NK-92 treated with Interleukin-12 subunit alpha and Interleukin-12 subunit beta, amount 100 ng/mL, for 24 hours (cell line): ENCODE measurements at places on chromosomes 5 and 9.

DNA sequence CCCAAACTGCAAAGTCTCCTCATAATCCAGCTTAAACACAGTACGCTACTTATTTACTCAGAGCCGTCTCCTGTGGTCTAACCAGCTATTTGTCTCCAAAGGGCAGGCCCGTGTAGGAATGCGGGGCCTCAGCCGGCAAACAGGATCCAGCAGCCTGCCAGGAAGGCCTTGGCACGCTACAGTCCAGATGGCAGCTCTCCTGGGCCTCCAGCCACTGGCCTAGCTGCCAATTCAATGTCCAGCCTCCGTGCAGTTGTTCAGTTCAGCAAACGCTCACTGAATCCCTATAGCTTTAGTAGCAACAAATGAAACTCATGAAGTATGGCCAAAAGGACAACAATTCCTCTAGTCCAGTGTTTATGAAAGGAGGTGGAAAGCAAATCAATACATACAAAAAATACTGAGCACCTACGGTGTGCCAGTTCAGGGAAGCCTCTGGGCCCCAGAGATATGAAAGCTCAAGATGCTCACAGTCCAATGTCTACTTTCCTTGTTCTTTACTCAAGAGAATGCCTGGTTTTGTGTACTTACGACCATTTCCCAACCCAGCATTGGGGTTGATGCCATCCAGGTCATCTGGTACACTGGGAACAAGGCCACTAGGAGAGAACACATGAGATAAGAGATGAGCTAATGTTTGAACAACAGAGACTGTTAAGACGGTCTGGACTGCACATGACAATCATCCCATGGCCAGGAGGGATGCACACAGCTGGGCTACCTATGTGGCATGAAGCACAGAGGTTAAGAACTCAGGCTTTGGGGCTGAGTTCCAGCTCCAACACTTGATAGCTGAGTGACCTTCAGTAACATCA, 8.3 kb downstream of the CDK5RAP2 start:
- no peak for DNase-seq

- no peak for DNase-seq
Observed at GRCh38 chr5:145887217-145887616, 14.4 kb upstream of the GRXCR2 start.

GRCh38 chr5:138354387-138354786, 1.9 kb downstream of the KDM3B start:
- no peak for DNase-seq

DNA sequence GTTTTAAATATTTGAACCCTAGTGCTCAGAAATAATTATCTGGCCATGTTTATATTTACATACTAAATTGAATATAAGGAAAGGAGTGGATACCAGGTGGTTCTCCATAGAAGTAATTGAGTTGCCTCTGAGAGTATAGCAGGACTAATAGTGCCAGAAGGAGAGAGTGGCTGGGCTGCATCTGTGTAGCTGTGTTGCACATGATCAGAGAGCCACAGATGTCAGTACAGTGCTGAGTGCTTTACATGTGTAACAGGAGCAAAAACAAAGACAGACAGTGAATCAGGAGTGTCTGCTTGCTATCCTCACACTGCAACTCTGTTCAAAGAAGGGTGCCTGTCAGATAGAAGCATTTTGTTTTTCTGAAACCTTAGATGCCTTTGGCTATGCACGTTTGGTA, 353.9 kb upstream of the PAPPA start:
- no peak for DNase-seq

DNA sequence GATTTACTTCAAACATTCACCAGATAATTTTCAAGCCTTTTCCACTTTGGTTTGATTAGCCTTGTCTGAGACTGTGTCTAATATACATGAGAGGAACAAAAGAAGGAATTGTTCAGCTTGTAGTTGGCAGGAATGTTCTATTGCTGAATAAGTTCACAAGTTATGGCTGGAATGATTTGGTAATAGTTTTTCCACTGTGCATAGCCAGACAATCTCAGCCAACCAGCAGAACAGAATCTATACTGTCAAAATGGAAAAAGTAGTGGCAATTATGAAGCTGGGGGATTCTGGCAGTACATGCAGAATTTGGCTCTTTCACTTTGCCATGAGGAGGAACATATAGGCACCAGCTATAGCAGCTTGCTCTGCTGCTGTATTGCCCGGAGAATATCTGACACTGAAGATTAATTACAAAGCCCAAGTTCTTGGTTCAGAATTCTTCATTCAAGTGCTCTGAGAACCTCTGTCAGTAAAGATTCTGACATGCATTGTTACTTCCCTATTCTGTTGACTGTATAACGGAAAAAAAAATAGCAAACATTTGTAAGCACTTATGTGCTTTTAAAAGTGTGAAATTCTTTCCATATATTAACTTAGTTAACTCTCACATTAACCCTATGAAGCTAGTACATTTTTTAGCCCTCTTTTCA, 150.6 kb downstream of the PRR16 start:
- no peak for DNase-seq

- no peak for DNase-seq
Observed at GRCh38 chr5:1008451-1009358, at the start of gene NKD2. Gene NKD2 (plus strand): TSS chr5:1008802. CDS start chr5:1009058, 256 bp downstream.

DNA sequence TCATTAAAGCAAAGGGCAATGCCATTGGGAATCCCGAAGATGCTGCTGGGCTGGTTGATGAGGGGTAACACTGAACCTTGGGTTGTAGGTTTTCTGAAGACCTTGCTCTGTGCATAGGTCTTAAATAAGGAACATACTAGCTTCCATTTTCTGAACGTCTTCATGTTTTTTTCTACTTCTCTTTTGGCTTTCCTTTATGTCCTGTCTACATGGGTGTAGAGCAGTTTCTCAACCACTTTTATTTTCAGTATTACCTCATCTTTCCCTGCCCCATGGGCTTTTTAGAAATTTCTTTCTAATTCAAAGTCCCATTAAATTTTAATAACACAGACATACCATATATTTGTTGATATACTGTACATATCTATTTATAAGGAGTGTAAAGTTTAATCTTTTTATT, at the start of gene IFNA14:
Gene IFNA14 (minus strand): TSS at position 95 of the 400 bp plus-strand sequence. CDS start 70 bp downstream, at position 25.
- no peak for DNase-seq

GRCh38 chr5:121752149-121752548, 99.5 kb upstream of the FTMT start:
- no peak for DNase-seq

DNA sequence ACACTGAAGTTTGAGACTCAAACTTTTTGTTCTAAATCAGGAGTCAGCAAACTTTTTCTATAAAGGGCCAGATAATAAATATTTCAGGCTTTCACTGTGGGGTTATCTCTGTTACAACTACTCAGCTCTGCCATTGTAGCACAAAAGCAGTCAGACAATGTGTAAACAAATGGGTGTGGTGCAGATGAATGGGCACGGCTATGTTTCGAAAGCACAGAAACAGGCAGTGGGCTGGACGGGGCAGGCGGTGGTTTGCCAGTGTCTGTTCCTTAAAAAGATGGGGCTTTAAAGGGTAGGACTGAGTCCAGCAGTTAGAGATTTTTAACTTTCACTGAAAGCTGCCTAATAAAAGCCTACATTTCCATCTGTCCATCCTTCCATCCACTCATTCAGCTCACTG, 48.9 kb downstream of the PFDN1 start:
- DNase-seq = no peak

GRCh38 chr9:38708759-38709158, 11.2 kb downstream of the FAM240B start:
- DNase-seq = no peak

DNA sequence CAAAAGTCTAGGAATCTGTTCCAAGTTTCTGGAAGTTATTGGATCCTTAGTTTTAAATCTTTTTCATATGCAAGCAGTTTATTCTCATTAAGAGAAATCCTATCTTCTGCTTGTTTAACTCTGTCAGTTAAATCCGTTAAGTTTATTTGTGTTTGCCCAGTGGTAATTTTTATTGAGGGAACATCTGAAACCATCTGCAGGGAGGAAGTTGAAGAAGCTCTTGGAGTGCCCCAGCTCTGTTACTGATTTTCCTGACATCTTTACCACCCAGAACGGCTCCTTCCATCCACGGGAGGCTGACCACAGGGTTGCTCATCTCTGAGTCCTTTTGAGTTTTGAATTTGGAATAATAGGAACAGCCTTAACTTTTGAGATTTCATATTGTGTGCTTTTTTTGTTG, 99.9 kb upstream of the ZNF618 start:
- no peak for DNase-seq

DNA sequence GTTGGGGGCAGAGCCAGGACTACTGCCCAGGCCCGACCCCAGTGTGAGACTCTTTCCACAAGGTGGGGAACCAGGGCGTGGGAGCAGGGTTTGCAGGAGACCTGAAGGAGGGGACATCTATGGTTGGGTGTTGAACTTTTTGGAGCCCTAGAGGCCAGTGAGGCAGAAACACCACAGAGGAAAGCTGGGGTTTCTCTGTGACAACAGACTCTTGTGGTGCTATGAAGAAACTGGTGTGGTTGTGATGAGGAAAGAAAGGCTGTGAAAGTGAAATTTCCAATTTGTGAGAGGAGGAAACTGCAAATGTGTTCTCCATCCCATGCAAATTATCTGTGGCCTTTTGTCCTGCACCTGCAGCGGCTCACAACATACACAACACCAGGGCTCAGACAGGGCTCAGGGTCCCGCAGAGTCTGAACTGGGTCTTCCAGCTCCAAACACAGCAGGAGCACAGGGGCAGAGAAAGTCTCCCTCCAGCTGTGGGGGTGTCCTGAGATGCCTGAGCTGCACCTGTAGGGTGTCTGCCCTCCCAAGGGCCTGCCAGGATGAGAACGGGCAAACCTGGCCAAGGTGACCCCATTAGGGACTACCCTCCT, 51.4 kb upstream of the GRHPR start:
- no peak for DNase-seq

GRCh38 chr5:40812125-40812524, 14.0 kb upstream of the PRKAA1 start:
- no peak for DNase-seq

GRCh38 chr9:86734771-86735170, 212.5 kb downstream of the GAS1 start:
- DNase-seq = no peak

- peak; percentile 21 for DNase-seq
Observed at GRCh38 chr9:4117835-4118610, 181.8 kb downstream of the GLIS3 start.

GRCh38 chr9:69919461-69920061, 98.9 kb downstream of the CFAP95 start:
- DNase-seq = no peak

DNA sequence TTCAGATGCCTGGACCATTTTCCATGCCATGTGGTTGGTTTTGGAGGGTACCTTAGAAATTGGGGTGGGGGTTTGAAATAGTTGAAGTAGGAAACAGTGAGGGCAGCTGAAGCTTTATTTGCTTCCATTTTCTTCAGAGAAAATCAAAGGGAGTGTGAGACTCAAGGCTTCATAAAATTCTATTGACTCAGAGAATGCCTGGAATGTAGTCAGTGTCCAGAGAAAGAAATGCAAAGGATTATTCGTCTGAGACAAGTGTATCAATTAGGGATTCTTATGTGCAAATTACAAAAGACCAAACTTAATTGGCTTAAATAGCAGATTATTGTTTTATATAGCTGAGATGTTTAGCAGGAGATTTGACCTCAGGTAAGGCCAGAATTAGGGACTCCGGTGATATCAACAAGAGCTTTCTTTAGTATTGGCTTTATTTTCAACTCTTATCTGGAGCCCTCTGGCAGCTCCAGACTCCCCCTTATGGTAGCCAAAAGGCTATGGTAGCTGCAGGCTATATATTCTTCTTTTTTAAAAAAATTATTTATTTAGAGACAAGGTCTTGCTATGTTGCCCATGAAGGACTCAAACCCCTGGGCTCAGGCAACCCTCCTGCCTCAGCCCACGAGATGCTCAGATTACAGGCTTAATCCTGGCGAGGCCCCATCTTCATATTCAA, 38.9 kb downstream of the PTTG1 start:
- no peak for DNase-seq

DNA sequence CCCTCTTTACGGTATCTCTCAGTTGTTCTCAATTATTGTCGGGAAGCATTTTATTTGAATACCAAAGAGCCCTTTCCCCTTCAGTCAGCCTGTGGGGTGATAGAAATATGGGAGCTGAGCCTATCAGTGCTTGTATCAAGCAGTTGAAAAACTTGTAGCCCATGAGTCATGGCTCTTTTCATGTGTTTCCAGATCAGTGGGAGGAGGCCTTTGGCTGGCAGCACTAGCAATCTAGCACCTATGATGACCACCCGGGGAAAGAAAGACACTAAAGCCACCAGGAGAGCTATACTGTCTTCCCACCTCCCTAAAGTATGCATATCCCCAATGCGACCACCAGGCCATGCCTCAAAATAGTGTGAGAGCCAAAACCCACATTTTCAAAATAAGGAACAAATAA, 696.9 kb upstream of the C9orf72 start:
- no peak for DNase-seq

GRCh38 chr5:1144089-1144488, 32.2 kb upstream of the SLC12A7 start:
- no peak for DNase-seq

- DNase-seq = no peak
Observed at GRCh38 chr5:122874179-122874875, 28.9 kb downstream of the SNX24 start.

GRCh38 chr9:108217431-108218349, 638.1 kb downstream of the ACTL7B start:
- DNase-seq = no peak

- no peak for DNase-seq
Observed at GRCh38 chr5:90484540-90484939, 9.9 kb downstream of the POLR3G start.

- DNase-seq = no peak
Observed at GRCh38 chr9:89791754-89792153, 186.9 kb downstream of the GADD45G start.

GRCh38 chr5:159752622-159753275, 163.5 kb upstream of the ADRA1B start:
- no peak for DNase-seq

- no peak for DNase-seq
Observed at GRCh38 chr5:17713301-17713700, 79.0 kb downstream of the TAF11L14 start.

GRCh38 chr5:24385070-24385469, 259.7 kb downstream of the CDH10 start:
- DNase-seq = no peak

DNA sequence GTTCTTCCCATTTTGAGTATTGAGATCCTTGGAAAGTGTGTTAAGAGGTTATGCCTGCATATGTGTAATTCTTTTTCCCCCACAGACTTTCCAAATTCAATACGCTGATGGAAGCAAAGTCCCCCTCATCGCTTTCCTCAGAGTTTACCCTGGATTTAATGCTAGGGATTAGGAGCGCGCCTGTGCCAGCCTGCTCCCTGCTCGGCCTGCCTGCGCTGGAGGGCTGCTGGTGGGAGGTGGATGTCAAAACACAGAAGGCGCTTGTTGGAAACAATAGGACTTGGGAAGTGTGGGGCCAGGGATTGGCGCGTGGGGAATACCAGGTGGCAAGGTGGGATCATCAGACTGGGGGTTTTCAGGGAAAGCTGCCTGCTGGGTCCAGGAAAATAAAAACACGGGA, 39.8 kb upstream of the PTCH1 start:
- no peak for DNase-seq

DNA sequence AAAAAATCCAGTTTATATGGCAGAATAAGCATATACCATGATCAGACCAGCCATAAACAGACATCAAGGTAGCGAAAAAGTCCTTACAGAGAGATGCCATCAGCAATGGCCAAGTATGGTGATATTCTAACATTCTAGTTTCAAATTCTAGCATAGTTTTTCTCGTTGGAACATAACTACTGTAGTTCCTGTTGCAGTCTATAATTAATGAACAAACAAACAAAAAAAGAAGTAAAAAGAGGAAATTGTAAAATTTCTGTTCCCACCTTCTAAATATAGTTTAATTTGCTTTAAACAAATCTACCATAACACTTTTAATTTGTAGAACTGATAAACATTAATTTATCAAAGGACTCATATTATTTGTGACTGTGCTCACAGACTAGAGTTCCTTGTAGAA, 9.9 kb upstream of the CD180 start:
- no peak for DNase-seq

- DNase-seq = no peak
Observed at GRCh38 chr5:73433982-73434342, 14.6 kb downstream of the FOXD1 start.
